ENCODE measurements at places on chromosomes 6 and 20.

DNA sequence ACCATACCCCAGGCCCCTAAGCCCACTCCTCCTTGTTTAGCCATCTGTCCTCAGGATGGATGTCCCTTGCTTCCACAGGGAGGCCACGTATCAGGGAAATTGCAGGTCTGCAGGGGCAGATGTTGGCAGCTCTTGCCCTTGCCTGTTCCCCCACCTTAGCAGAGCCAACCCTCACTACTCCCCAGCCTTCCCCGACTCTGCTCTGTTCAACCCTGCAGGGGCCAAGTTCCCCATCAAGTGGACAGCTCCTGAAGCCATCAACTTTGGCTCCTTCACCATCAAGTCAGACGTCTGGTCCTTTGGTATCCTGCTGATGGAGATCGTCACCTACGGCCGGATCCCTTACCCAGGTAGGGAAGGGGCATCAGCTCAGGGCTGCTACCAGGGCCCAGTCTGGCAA is 10.7 kb upstream of the TM9SF4 start:
- DNase-seq: no peak

- DNase-seq: no peak
Measured at GRCh38 chr20:20353576-20353975, 14.3 kb upstream of the INSM1 start.

GRCh38 chr6:38187325-38187724 is 367.8 kb downstream of the ZFAND3 start:
- no peak for DNase-seq

DNA sequence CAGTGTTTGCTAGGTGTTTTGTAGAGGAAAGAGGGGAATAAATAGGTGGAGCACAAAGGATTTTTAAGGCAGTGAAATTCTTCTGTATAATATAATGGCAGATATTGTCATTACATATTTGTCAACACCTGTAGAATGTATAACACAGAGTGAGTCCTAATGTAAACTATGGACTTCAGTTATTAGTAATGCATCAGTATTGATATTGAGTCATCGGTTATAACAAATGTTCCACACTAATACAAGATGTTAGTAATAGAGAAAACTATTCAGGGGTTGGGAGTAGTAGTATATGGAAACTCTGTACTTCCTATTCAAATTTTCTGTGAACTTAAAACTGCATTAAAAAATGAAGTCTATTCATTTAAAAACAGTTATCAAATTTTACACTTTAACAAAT is 299.2 kb downstream of the UBE3D start:
- DNase-seq: no peak

- DNase-seq: no peak
Measured at GRCh38 chr20:3751675-3752385, 15.7 kb downstream of the ADISSP start.

- DNase-seq: no peak
Measured at GRCh38 chr6:38531134-38531533, 108.6 kb downstream of the BTBD9 start.

DNA sequence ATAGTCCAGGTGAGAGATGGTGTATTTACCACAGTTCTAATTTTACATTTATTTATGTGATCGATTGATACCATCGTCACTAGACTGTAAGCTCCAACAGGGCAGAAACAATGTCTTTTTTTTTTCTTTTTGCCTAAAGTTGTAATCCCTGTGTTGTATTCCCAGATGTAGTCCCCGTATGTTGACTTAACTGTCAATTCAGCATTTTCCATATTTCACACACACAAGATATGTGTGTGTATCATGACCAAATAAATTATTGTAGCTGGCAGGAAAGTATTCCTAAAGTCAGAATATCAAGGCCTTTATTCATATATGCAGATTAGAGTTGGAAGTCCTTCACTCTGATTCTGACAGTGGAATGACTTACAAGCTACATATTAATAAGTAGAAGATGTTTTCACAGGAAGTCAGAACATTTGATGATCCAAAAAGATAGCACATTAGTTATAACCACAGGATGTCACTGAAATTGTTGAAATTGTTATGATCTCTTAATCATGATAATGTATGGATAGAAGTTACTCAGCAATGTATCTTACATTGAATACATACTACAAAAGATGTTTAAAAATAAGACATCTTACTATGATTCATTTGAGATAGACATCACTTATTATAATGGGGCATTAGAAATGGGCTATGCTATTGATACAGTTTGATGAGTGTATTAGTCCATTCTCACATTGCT is 10.6 kb downstream of the RNF182 start:
- DNase-seq: no peak

DNA sequence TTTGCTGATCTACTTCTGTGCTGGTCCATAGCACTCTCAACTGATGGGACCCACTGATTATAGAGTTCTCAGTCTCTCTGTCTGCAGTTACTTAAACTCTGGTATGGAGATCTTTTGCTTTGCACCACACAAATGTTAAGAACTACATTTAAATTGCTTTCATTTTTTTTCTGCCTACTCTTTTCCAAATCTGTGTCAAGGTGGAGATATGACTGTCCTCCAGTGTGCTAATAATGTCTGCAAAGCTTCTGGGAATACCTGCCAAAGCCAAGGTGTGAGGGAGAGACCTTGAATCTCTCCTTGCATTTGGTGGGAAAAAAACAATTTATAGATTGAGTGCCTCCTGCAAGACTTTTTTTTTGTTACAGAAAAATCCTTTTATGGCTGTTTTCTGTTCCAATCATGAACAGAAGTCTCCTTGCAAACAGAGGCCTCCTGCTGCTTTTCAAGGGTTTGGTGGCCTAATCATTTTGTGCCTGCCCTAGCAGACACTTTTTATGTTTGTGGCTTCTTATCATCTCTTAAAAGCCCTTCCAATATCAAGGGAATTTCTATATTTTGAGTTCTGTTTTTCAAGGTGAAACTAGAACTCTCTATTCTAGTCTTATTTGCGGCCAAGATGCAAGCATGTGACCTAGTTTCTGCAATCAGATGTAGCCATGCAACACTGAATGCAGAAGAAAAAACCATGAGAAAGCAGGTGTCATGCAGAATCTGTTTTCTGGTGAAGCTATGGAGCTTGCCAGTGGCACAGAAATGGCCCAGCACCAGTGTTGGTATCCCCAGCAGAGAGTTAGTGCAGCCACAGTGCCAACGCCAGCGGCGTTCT is 23.2 kb upstream of the AKIRIN2 start:
- DNase-seq: no peak

DNA sequence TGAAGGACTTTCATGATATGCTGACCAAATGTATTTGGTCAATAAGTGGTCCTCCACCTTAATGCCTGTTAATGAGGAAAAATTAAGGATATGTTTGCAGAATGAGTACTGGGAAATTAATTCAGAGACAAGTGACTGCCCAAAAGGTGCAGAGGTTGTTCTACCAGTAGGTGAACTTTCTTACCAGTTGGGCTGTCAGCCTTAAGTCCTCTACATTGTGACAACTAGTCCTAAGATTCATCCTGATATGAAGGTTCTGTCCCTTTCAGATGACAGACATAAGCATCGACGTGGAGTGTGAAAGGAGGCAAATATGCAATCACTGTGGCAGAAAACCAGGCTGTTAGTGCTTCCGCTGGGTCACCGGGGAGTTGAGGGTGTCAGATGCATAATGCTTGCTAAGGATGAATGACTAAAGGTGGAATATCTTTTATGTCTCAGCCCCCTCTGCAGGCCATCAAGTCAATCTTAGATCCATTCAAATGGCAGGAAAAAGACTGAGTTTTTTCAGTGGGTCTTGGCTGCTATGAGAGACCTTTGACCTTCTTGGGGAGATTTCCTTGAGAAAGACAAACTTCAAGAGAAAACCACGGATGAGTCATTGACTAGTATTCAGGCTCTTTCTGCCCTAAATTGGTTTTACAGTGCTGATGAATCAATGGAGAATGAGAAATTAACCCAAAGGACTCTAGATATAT is 226.0 kb downstream of the TPBG start:
- peak; percentile 26 for DNase-seq

DNA sequence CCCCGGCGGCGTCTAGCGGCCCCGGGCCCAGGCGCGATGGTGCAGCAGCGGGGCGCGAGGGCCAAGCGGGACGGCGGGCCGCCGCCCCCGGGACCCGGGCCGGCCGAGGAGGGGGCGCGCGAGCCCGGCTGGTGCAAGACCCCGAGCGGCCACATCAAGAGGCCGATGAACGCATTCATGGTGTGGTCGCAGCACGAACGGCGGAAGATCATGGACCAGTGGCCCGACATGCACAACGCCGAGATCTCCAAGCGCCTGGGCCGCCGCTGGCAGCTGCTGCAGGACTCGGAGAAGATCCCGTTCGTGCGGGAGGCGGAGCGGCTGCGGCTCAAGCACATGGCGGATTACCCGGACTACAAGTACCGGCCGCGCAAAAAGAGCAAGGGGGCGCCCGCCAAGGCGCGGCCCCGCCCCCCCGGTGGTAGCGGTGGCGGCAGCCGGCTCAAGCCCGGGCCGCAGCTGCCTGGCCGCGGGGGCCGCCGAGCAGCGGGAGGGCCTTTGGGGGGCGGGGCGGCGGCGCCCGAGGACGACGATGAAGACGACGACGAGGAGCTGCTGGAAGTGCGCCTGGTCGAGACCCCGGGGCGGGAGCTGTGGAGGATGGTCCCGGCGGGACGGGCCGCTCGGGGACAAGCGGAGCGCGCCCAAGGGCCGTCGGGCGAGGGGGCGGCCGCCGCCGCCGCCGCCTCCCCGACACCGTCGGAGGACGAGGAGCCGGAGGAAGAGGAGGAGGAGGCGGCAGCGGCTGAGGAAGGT is 715 bp downstream of the SOX12 start:
- DNase-seq: peak; percentile 67

DNA sequence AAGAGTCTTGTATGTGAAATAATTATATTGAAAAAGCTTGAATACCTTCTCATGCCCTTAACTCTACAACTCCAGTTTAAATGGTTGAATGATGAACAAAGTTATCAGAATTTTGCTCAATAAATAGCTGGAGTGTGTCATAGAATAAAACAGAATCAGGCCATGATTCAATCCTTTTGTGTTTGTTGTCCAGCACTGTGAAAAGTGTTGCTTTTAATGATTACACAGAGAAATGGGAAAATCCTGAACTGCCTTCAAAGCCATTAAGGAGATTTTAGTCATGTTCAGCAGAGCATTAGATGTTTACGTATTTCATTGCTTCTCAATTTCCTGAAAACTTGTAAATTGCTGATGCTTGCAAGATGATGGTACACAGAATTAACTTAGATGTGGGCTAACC is 262.9 kb upstream of the BTBD3 start:
- DNase-seq: no peak

GRCh38 chr20:61287583-61288275 is 35.7 kb downstream of the CDH4 start:
- no peak for DNase-seq

GRCh38 chr20:53657279-53657678 is 63.6 kb upstream of the ZNF217 start:
- DNase-seq: no peak

DNA sequence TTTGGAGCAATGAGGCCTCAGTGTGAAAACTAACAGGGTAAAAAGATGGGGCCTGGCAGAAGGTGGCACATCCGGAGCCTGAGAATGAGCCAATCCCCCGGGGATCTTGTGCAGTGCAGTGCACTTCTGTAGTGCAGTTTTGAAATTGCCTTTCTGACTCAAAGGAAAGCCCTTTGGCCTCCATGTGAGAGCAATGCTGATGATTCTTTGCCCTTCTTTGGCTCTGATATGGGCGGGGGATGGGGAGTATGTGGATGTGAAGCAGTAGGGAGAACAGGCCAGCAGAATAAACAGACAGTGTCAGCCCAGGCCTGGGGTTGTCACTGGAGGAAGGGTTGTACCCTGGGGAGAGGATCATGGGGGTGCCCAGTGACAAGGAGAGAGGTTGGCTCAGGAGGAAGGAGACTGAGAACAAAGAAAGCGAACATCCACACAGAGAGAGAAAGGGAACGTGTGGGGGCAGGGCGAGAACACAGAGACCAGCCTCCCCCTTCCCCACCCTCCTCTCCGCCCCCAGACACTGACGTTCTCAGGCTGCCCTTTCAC is 351.2 kb downstream of the CDC5L start:
- DNase-seq: no peak

- peak; percentile 71 for DNase-seq
Measured at GRCh38 chr6:12012558-12013306, 620 bp downstream of the HIVEP1 start.

GRCh38 chr6:106037060-106037459 is 49.1 kb upstream of the PRDM1 start:
- no peak for DNase-seq

DNA sequence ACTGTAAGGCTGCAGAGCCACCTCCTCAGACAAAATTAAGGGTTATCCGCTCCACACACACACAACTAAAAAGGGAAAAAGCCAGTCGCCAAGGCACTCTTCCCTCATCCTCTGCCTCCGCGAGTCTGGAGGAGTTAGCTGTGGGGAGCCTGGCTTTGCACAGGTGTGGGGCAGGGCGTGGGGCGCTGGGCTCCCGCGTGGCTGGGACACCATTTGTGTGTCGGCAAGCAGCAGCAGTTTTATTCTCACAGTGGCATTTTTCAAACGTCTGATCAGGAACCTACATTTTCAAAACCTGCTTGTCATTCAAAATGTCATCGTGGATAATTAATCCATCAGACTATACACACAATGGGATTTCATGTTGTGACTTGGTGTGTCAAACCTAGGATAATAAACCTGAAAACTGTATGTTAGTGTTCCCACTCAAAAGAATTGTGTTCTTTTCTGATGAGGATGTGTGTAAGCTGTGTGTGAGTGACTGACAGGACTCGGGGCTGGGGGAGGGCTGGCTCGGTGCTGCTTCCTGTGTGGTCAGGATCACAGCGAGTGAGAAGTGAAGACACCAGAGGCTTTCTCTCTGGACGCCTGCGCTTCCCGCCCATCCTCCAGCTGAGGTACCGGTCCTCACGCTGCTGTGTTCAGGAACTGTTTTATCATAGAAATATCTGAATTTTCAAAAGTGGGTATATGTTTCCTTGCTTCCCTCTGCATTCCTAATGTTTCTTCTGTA is 83.1 kb downstream of the IRF4 start:
- peak; percentile 76 for DNase-seq

DNA sequence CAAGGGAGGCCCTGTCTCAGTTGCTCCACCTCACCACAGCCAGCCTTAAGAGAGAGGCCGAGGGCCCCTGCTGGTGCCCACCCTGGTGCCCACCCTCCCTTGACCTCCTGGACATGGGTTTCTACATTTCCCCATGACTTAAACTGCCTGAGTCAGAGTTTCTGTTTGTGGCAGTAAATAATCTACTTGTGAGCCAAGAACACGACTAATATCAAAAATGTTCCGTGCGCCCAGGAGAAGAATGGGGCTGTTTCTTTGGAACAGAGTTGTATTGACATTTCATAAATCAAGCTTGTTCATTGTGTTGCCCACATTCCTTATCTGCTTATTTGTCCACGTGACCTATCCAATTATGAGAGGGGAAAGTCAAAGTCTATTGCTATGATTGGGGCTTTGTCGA is 143.5 kb downstream of the ANKRD60 start:
- DNase-seq: no peak

All from KBM-7 (cell line).